H9 (cell line): ENCODE measurements at places on chromosomes 2 and 18. TPM values are rescaled to one million over a fixed set of nuclear protein-coding genes. Genes with fewer than 3 reads are reported as not detected.

- H3K27me3 ChIP-seq, result no peaks in the 10 kb centered on the region
- peaks cover 8% of the 10 kb centered on the region; the same call in 1 of the 2 replicates for H3K4me1 ChIP-seq
- peaks cover 22% of the 10 kb centered on the region for H3K36me3 ChIP-seq
- peak; percentile 43 for DNase-seq
- peak overlapping the region; percentile 44; the same call in 1 of the 2 replicates for H3K4me3 ChIP-seq
Measured at GRCh38 chr18:69757733-69758132, 189.9 kb downstream of the CD226 start.

- H3K27ac ChIP-seq, result no peak overlapping the region
- H3K4me3 ChIP-seq, result no peak overlapping the region
- no peaks in the 10 kb centered on the region for H3K4me1 ChIP-seq
- DNase-seq, result no peak
Measured at GRCh38 chr2:183024339-183025095, 13.7 kb downstream of the NCKAP1 start.

GRCh38 chr18:69871363-69871762 is 76.3 kb downstream of the CD226 start:
- no peak overlapping the region for H3K27ac ChIP-seq
- no peaks in the 10 kb centered on the region for H3K27me3 ChIP-seq
- H3K4me3 ChIP-seq, result no peak overlapping the region
- H3K36me3 ChIP-seq, result no peaks in the 10 kb centered on the region

GRCh38 chr2:208820014-208820688 is 413.6 kb downstream of the PTH2R start:
- H3K4me3 ChIP-seq, result no peak overlapping the region
- DNase-seq, result no peak
- no peak overlapping the region for H3K27ac ChIP-seq
- H3K4me1 ChIP-seq, result no peaks in the 10 kb centered on the region
- no peaks in the 10 kb centered on the region for H3K27me3 ChIP-seq
- H3K36me3 ChIP-seq, result no peaks in the 10 kb centered on the region

DNA sequence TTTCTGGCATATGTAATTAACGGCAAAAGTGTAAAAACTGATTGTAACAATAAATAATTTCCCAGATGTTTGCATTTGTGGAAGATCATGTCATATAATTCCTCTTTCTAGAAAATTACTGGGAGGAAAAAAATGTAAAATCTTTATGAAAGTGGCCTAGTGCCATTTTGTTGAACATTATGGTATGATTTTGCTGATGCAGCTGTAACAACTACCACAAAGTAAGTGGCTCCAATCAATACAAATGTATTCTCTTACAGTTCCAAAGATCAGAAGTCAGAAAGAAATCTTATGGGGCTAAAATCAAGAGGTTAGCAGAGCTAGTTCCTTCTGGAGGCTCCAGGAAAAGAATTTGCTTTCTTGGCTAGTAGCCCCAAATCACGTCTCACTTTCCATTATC is 281.4 kb downstream of the CCDC178 start:
- no peaks in the 10 kb centered on the region for H3K27me3 ChIP-seq
- no peak for DNase-seq
- H3K36me3 ChIP-seq, result no peaks in the 10 kb centered on the region
- no peak overlapping the region for H3K27ac ChIP-seq
- no peaks in the 10 kb centered on the region for H3K4me1 ChIP-seq

DNA sequence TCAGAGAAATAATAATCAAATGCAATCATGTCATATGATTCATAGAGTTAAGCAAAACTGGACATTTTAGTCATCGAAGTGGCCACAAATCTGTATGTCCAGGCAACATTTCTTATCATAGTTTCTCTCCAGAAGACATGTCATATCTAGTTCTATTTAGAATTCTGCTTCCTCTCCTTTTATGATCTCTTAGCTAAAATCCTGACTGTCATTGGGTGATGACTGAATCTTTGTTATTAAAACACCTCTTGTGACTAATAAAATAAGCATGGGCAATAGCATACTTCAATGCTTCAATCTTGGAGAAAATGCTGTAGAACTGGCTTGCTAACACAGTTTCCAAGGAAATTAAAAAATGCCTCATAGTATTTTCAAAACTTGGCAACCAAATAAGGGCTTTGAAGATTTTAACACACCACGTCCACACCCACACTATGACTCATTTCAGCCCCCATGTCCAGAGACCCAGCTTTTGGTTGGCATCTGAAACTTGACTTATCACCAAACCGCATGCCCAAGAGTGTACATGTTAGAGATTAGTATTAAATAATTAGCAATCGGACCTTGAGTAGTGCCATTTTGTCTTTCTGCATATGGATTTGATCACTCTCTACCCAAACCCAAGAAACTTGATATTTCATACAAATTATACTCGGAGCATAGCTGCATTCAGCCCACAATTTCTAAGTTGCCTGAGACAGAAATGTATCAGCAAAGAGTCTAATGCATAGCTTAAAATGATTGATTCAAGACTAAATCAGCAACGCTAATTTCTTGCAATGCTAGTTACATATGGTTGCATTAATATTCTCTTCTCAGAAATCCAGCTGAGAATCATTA is 106.5 kb upstream of the ETAA1 start:
- H3K4me1 ChIP-seq, result no peaks in the 10 kb centered on the region
- H3K27ac ChIP-seq, result no peak overlapping the region
- no peaks in the 10 kb centered on the region for H3K36me3 ChIP-seq
- DNase-seq, result no peak

DNA sequence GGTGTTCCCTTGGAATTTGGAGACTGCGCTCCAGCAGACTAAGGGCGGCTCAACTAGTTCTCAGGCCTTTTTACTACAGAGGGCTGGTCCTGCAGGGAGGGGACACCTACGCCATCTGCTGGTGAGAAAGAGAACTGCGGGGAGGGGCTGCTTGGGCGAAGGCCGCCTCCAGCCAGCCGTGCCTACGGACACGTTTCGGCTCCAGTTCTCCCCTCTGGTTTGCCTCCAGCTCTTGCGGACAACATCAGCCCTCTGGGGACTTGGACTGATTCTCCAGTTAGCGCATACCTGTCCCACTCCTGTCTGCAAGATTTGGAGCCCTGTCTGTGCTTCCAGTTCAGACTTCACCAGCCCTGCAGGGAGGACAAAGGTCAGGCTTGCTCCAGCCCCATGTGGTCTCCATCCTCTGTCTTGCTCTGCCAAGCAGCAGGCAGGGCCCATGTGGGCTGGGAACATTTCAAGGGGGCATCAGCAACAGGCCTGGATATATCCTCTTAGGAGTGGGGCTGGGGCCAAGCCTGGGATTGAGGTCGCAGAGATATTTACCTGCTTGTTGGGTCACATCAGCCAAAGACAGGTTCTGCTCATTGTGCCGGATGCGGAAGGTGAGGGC is 10.3 kb downstream of the PTPRN start:
- no peaks in the 10 kb centered on the region; the same call in 1 of the 2 replicates for H3K27me3 ChIP-seq
- peak overlapping the region; percentile 62 for H3K4me3 ChIP-seq
- DNase-seq, result peak; percentile 89

SP140 gene
- total RNA-seq, result 0.31 and 0.70 TPM in 2 replicates
